SK-MEL-5 (cell line): ENCODE measurements at places on chromosomes 3 and 15. TPM values are rescaled to one million over a fixed set of nuclear protein-coding genes. Genes with fewer than 3 reads are reported as not detected.
A peak's percentile ranks its signal among the peaks of the same experiment; 100 is the strongest.

- DNase-seq = no peak
Measured at GRCh38 chr15:90619468-90619867, 89.7 kb downstream of the CRTC3 start.

Gene SYNPR
- not detected in 2 replicates for total RNA-seq

Gene SAXO2
- total RNA-seq = 0.43 TPM in 1 of 2 replicates, not detected in the other

DNA sequence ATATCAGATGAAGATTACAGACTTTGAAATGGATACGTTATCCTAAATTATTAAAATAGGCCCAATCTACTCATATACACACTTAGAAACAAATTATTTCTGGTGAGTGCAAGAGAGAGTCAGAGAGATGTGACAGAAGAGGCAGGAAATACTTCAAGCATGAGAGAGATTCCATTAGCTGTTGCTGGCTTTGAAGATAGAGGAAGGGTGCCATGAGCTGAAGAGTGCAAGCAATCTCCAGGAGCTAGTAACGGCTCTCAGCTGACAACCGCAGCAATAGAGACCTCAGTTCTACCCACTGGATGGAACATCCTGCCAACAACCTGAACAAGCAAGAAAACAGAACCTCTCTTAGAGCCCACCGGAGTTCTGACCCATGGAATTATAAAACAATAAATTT lies 270.7 kb upstream of the SLITRK3 start:
- DNase-seq = no peak

Gene AP3B2
- total RNA-seq = 0.74 and 1.5 TPM in 2 replicates

GRCh38 chr3:149026718-149027117 lies 35.4 kb downstream of the GYG1 start:
- no peak for DNase-seq

DNA sequence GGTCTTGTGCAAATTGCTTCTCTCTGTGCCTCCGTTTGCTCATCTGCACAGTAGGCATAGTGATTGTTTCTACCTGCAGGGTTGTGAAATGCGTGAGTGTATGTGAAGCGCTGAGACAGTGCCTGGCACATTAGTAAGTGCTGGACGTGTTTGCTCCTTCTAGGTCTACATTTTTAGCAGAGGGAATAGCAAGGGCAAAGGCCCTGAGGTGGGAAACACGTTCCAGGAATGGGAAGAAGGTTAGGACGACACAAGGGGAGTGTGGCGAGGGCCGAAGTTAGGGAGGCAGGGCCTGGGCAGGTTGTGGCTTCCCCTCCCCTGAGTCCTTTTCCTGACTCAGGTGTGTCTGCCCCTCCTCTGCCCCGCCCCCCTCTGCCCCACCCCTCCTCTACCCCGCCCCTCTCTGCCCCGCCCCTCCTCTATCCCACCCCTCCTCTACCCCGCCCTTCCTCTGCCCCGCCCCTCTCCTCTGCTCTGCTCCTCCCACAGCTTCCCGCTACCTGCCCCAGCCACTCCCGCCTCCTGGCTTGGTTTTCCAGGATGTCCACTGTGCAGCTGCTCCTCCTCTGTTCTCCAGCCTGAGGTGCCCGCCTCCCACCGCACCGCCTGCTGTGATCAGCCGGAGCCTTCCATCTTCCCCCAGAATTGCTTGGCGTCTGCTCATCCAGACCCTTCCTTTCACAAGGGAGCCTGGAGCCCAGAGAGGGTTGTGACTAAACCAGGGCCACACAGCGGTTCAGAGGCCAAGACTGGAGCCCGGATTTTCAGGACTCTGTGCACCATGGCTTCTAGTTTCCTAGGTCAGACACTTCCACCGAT lies 31.1 kb upstream of the SMAD6 start:
- no peak for DNase-seq

Gene CADM2
- not detected in 2 replicates for total RNA-seq

GRCh38 chr15:70322051-70322668 lies 224.4 kb upstream of the TLE3 start:
- DNase-seq = no peak

GRCh38 chr15:89112341-89112971 lies 24.2 kb downstream of the ABHD2 start:
- peak; percentile 43 for DNase-seq

DNA sequence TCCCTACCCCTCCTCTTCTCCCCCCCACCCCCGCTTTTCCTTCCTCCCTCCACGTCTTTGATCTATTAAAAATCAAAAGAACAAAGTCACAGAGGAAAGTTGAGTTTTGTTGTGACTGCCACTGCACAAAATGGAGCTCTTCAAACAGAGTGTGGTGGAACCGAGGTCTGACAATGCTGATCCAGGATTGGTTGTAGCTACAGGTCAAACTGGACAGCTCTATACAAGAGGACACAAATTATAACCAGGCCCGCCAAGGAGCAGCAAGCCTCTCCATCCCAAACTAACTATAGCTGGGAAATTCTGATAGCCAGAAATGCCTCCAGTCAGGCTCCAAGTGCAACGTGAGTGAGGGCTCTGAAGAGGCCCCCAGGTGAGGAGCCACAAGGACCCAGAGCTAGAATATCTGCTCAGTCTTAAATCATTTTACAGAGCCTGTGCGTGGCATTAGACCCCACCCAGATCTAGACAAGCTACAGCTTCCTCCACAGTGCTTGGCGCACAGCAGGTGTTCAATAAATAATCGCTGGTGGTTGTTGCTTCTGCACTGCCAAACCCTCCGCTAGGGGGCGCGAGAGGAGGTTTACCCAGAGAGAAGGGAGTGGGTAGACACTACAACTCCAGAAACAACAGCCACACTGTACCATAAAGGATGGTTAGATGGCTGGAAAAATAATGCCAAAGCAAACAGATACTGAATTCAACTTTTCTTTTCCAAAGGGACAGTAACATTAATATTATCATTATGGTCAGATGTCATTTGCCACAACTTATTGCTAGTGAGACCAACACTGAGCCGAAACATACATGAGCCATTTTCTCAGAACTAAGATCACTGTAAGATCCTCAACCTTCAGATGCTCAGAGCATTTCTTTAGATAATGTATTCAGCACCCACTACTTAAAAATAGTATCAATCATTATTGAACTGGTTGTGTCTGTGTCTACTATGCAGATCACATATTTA lies 44.6 kb downstream of the ZIC4 start:
- DNase-seq = peak; percentile 65

Gene AHSG
- not detected in 2 replicates for total RNA-seq
